ENCODE measurements at places on chromosomes 1 and 21.

DNA sequence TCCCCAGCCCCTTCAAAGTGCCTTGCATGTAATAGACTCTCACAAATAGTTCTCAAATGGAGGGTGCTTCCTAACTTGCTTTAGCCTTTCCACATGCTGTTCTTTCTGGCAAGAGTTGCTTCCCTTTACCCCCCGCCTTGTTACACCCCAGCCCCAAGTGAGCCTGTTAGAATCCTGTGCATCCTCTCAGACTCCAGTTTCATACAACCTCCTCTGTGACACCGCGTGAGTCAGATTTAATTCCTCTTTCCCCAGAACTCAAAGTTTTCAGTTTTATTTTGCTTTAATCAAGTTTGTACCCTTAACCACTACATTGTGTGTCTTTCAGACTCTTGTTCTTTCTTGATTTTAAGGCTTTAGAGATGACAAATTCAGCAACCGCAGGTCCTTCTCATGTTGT, 234.5 kb upstream of the HOOK1 start:
- no peak for DNase-seq

GRCh38 chr21:43847301-43847700, 17.7 kb upstream of the AGPAT3 start:
- no peak for DNase-seq

DNA sequence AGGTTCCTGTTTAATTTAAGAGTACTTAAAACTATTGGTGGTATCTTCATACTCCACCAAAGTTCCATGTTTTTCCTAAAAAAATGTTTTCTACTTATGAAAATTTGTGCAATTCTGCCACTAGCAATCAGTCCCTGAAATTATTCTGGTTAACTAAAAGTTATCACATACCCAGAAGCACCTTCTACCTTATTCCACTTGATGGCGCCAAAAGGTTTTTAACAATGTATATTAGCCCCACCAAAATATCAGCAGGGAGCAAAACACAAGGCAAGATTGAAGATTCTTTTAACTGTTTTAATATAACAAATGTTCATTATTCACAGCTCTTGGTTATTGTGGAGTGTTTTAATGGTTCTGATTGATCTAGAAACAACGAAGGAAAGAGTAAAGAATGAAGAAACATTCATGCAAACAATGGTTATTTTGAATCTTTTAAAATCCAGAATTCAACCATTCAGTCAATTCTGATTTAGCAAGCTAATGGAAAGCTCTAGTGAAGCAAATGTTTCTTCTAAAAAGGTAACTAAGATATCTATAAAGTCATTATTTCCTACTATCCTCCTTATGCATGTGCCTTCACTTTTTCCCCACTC, 67.2 kb downstream of the TTLL7 start:
- DNase-seq = peak; percentile 22

GRCh38 chr21:45067462-45068285, 6.7 kb upstream of the ADARB1 start:
- no peak for DNase-seq

- DNase-seq = no peak
Observed at GRCh38 chr1:169261884-169262283, 105.7 kb downstream of the NME7 start.

- DNase-seq = no peak
Observed at GRCh38 chr1:74818661-74819456, 85.9 kb downstream of the TYW3 start.

GRCh38 chr1:206855859-206856258, 9.6 kb upstream of the IL20 start:
- DNase-seq = no peak

DNA sequence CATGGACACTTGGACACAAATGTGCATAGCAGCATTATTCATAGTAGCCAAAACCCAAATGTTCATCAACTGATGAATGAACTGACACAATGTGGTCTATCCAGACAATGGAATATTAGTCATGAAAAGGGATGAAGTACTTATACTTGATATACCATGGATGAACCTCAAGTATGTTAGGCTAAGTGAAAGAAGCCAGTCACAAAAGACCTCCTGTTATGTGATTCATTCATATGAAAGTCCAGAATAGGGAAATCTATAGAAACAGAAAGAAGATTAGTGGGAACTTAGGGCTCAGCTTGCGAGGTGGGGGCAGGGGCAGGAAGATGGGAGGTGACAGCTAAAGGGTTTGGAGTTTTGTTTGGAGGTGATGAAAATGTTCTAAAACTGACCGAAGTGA, 7.4 kb downstream of the KCNE1 start:
- DNase-seq = no peak

DNA sequence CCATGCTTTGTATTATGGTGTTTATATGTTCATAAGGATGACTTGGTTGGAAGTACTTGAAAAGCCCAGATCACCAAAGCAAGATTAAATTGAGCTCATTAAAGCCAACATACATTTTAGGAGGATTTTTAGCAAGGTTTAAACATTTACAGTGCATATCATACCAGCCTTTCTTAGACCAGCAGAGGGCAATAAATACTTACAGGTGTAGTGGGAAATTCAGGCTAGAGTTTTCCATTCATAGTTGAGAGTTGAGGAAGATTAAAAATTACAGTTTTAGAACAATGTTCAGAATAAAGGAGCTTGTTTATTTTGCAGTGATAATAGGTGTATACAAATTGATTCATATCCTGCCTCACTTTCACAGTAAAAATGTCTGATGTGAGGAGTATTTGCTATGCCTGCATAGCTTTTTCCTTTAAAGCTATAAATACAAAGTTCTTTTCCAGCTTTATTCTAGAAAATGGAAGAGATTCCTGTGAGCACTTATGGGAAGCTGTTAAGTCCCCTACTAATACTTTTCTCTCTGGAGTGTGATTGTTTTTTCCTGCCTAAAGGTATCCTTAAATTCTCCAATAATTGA, 35.3 kb downstream of the DTL start:
- DNase-seq = no peak

GRCh38 chr1:214136324-214136919, 144.5 kb upstream of the SMYD2 start:
- no peak for DNase-seq

DNA sequence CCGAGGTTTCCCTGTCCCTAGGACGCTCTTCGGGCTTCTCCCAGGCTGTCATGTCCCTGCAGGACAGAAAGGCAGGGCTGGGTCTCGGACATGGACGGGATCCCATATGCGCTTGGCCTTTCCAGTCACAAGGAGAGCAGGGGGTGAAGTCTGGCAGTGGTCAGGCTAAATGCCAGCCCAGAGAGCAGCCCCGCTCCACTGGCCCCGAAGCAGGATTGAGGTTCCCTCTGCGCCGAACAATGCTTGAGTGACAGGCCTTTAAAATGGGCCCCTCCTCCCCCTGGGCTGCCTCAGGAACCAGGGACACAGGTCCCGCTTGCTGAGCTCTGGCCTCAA, 12.7 kb downstream of the DRAXIN start:
- DNase-seq = no peak

GRCh38 chr1:178345238-178345637, 151.5 kb downstream of the CLEC20A start:
- no peak for DNase-seq

DNA sequence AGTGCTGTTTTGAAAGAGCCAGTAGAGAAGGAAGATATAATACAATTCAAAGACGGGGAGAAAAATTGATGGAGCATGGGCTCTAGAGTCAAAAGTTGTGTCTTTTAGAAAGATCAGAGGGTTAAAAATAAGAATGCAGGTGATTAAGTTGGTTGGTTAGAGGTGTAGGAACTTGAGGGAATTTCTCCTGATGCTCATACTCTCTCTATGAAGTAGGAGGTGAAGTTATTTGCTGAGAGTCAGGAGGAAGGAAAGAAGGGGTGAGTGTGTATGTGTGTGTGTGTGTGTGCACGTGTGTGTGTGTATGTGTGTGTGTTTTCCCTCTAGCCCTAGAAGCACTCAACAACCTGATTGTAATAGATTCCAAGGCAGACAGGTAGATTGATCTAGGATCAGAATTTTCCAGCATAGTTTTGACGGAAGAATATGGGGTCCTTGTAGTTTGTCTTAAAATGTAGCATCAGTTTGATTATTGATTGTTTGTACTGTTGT, 88.3 kb upstream of the MACF1 start:
- DNase-seq = no peak

- DNase-seq = no peak
Observed at GRCh38 chr1:177021687-177022086, 142.8 kb downstream of the ASTN1 start.
